ENCODE measurements at places on chromosomes 11 and 22.

- DNase-seq, result peak; percentile 96
Measured at GRCh38 chr11:33808228-33808828, 34.0 kb upstream of the FBXO3 start.

- DNase-seq, result no peak
Measured at GRCh38 chr22:50091092-50091768, 1.4 kb downstream of the MOV10L1 start.

GRCh38 chr22:36166518-36167220 lies 6.1 kb upstream of the APOL3 start:
- no peak for DNase-seq

DNA sequence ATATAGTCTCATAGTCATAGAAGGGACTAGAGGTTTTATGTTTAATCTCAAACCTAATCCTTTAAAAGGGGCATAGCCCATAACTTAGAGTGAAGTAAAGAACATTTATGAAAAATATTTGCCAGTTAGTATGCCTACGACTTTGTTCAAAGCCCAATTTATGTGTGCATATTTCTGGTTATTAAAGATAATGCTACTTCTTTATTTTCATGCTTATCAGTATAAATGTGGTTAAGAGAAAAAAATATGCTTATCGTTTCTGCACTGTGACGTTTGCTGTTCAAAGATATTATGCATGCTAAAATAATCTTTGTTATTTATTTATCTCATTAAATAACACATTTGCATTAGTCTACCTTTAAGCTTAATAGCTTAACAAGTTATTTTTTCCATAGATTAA lies 343.9 kb downstream of the DYNC2H1 start:
- DNase-seq, result no peak

- no peak for DNase-seq
Measured at GRCh38 chr22:47848184-47848920, 1085.9 kb downstream of the TBC1D22A start.

GRCh38 chr11:45892856-45893255 lies 7.4 kb downstream of the MAPK8IP1 start:
- no peak for DNase-seq

DNA sequence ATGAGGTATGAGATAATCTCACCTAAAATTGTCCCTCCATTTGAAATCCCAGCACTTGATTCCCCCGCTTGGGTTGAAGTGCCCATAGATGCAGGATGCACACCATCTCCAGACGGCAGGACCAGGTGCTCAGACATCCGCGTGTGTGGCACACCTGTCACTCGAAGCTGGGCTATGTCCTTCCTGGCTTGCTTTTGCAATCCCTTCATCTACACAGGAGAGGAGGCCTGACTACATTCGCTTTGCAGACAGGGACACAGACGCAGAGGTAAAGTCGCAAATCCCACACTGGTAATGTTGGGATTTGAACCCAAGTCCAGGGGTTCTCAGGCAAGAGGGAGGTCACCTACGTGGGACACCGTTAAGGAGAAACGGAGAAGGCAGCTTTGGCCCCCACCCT lies 7.2 kb upstream of the CYTH4 start:
- DNase-seq, result no peak

GRCh38 chr22:47257976-47258375 lies 495.5 kb downstream of the TBC1D22A start:
- DNase-seq, result no peak

DNA sequence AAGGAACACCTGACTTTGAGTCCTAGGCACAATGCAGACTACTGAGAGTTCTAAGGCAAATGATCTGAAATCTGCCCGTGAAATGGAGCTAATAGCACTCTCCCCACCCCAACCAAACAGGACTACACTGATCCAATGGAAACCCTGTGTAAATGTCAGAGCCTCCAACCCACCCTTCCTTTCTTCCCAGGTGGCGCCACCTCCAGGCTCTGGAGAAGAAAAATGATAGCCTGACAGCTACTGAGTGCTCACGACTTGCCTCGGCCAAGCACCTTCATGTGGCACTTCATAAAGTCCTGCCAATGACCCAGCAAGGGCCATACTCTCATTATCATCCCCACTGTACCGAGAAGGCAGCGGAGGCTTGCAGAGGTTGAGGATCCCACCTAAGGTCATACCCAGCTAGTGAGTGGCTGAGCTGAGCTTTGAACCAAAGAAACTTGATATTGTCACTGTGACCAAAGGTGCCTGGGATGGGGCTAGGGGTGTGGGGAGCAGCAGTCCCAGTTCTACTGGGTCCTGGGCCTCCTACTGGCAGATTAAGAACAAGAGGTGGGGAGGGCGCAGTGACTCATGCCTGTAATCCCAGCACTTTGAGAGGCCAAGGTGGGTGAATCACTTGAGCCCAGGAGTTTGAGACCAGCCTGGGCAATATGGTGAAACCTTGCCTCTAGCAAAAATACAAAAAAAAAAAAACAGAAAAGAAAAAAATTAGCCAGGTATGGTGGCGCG lies 20.5 kb downstream of the TST start:
- DNase-seq, result no peak

DNA sequence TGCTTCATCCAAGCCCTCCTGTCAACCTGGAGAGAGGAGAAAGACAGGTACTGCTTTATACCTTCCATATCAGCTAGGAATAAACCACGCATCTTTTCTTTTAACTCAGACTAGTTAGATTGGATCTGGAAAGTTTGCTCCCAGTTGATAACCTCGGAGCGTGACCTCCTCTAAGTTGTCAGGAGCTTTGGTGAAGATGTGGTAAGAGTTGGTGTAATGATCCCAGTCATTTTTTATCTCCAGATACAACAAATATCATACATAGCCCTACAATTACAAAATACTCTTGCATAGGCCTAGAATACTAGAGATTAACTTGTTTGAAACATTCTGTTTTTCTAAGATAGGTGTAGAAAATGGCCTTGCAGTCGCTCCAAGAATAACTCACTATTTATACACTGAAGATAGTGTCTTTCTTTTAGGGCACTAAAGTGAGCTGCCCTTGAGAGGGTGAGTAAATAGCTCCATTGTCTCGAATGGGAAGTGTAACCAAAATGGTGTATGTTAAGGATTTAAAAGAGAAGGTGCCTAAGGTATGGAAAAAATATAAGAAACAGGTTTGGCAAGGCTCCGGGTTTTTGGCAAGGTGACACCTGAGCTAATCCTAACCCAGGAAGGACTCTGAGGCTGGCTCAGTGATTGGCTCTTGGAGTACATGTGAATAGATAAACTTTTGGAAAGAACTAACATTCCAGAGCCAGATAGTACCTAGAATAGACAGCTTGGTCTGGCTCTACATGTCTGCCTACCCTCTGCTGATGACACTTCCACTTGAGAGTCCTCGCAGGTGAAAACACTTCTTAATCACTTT lies 59.4 kb downstream of the GLYATL1 start:
- no peak for DNase-seq

- no peak for DNase-seq
Measured at GRCh38 chr11:55658608-55659007, 3.4 kb upstream of the OR4C6 start.

DNA sequence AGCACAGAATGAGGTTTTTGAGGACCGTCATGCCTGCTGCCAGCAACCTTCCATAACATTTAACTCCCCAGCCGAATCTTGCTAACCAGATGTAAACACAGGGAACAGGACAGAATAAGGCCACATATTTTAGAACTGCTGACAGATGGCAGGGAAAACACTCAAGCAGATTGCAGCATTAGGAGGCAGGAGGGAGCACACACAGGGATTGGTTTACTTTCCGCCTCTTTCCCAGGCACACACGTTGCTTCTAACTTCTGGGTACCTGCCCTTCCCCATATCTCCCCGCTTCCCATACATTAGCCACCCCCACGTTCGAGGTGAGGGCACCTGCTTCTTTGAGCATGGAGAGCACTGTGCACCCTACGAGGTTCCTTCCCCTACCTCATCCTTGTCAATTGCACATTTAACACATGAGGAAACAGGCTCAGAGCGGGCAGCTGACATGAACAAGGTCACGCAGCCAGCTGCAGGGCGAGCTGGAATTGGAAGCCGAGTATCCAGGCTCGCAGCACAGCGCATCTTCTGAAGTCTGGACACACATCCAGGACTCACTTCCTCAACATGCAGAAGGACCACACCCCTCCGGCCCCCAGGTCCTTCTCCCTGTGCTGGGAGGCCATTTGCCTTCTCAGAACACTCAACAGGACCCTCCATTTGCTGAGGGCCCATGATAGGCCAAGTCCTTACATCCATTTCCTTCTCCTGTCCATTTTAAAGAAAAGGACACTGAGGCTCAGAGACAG lies 18.7 kb downstream of the ASPHD2 start:
- no peak for DNase-seq

- DNase-seq, result peak; percentile 48
Measured at GRCh38 chr11:88603091-88603867, 265.7 kb upstream of the CTSC start.

DNA sequence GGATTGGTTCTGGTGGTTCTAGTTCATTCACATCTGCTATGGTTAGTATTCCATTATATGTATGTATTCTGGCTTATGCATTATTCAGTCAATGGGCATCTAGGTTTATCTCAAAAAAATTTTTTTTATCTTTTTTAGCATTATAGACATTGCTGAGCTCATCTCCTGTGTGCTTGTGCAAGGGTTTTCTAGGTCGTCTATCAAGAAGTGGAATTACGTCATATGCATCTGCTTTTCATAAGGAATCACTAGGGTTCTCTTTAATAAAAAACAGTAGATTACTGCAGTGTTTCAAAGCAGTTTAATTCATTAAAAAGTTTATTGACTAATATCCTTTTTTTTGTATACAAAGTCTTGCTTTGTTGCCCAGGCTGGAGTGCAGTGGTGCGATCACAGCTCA lies 21.3 kb downstream of the TBC1D22A start:
- DNase-seq, result no peak

DNA sequence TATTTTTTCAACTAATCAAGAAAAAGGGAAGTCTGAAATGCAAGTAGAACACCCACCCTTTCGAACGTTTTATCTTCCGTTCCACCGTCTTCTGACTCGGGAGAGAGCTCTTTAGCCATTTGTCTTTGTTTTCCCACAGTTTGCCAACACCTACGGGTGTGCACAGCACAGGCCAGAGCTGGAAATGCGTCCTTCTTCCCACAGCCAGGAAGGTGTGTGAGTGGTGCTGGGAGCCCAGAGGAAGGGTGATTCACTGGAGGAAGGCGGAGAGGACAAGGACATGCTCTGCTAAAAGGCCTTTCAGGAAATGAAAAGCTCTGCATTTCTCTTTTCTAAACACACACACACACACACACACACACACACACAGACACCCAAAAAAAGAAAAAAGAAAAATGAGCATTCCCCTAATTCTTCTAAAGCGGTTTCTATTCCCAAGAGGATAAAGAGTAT lies 18.5 kb downstream of the ENDOD1 start:
- DNase-seq, result no peak

DNA sequence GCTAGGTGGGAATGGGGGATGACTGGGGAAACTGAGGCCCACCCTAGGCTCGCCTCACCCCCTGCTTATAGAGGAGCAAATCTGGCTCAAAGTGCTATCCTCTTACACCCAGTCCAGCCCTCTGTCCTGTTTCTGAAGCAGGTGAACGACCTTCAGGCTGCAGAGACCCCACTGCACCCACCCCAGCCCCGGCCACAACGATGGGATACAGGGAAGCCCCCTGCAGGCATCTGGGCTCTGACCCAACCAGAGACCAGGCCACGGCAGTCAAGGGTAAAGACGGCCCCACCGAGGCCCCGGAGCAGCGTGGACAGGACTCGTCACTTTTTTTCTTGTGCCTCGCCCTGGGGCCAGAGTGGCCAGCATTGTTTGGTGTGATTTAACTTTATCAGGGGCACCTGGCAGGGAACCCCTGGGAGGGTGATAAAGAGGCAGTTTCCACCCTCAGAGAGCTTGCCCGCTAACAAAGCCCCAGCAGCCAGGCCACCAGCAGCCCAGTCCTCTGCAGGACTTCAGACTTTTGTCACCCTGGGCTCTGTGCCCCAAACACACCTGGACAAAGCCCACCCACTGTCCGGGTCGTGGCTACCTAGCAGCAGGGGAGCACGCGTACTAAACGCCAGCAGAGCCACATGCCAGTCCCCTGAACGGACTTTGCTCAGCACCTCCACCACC lies 612.6 kb downstream of the TBC1D22A start:
- DNase-seq, result no peak
